Adrenal gland (tissue), 19 donors: ENCODE measurements at places on chromosomes 1 and 21.

- no peak for DNase-seq
Observed at GRCh38 chr1:32592943-32593342, 53.7 kb downstream of the ZBTB8A start.

GRCh38 chr1:37682334-37682987, 9.9 kb upstream of the CDCA8 start:
- DNase-seq = peak; percentile 72

GRCh38 chr1:244659694-244660093, 6.8 kb downstream of the DESI2 start:
- no peak for DNase-seq

- no peak for DNase-seq
Observed at GRCh38 chr1:5200006-5200405, 545.6 kb downstream of the AJAP1 start.

GRCh38 chr1:41713141-41713540, 205.6 kb downstream of the HIVEP3 start:
- no peak for DNase-seq

GRCh38 chr1:206998816-206999215, 28.6 kb upstream of the FCAMR start:
- no peak for DNase-seq

- no peak for DNase-seq
Observed at GRCh38 chr1:8063298-8064036, 37.4 kb upstream of the ERRFI1 start.

DNA sequence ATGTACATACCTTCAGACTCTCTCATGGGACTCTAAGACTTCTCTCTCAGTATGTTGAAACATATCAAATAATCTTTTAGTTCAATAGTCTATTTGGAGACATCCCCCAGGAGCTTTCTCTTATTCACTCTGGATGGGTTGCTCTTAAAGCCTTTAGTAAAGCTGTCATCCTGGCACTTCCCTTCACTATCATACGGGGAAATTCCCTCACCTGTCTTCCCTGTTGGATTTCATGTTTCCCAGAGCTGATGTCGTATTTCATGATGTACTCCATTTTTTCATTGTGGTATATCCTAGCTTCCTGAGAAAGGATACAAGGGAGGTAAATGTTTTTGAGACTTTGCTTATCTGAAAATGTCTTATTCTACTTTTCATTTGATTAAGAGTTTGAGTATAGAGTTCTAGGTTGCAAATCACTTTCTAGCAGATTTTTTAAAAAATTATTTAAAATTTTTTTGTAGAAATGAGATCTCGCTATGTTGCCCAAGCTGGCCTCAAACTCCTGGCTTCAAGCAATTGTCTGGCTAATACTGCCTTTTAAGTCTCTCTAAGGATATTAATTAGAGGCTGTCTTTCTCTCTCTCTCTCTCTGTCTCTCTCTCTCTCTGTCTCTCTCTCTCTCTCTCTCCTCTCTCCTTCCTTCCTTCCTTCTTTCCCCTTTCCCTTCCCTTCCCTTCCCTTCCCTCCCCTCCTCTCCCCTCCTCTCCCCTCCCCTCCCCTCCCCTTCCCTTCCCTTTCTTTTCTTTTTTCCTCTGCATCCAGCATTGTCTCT, 17.0 kb upstream of the MACF1 start:
- no peak for DNase-seq

GRCh38 chr1:214404154-214404553, 123.2 kb downstream of the SMYD2 start:
- DNase-seq = no peak

DNA sequence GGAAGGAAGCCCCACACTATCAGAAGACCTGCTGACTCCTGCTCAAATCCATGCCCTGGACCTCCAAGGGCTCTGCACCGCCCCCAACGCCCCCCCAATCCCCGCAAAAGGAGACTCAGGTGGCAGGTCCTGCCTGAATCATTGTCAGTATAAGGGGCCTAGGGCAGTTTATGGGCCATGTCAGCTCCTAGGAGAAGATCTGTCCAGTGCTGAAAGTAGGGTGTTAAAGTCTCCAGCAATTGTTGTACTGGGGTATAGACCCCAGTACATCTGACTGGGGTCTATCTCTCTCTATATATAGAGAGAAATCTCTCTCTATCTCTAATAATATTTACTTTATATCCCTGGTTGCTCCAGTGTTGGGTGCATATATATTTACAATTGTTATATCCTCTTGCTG, 12.1 kb upstream of the OLIG2 start:
- no peak for DNase-seq

GRCh38 chr21:45309069-45309986, 21.6 kb upstream of the POFUT2 start:
- peak; percentile 86 for DNase-seq

DNA sequence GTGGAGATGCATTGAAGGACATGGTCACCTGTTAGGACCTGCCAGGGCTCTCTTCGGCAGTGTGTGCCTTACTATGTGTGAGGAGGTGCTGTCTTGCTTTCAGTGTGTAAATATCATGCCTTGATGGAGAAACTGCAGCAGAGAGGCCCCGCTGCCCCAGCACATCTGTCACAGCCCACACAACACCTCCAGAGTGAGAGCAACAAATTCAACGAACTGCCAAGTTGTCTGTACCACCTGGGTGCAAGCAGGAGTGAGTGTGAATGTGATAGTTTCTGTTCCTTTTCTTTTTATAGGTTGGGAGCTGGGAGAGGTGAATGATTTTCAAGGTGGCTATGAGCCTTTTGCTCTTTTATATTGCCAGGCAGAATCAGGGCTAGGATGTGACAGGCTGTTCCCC, 114.6 kb upstream of the KIAA0040 start:
- DNase-seq = no peak

DNA sequence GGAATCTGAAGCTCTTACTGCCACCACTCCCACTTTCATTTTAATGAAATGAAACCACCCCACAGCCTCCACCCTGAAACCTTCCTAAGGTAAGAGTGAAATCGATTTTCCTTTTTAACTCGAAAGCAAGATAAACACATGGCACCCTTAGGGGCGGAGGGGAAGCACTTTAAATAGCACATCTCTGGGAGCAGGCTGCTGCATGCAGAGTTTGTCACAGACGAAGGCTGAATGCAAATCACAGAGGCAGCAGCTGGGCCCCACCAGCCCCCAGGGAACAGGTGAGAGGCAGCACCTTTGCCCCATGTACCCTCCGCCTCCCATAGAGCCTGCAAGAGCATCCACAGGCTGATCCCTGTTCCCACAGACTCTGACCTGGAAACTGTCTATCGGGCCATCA, 60.0 kb upstream of the GRIK3 start:
- no peak for DNase-seq
